ENCODE measurements at places on chromosomes 6 and 20.

DNA sequence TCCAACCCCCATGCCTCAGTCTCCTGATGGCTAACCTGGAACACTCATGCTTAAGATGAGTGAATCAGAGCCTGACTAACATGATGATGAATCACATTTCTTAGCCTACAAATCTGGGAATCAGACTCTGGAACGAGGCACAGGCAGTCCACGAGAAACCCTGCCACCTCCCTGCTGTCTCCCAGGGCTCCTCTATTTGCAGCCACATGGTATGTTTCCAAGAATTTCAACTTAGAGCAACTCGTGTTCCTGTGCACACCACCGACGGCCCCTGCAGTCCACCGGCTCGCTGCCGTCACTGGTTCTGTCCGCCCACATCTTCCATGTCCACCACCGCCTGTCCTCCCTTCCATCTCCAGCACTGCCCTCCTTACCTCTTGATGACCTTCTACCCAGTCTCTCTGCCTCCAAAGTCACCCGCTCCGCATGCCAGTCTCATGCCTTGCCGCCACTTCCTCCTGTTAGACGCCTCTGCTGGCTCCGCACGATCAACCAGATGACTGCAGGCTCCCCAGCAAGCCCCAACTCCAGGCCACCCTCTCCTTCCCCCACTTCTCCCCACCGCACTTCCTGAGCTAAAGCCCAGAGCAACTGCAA, 87.6 kb downstream of the AGPAT4 start:
- no peak for DNase-seq

DNA sequence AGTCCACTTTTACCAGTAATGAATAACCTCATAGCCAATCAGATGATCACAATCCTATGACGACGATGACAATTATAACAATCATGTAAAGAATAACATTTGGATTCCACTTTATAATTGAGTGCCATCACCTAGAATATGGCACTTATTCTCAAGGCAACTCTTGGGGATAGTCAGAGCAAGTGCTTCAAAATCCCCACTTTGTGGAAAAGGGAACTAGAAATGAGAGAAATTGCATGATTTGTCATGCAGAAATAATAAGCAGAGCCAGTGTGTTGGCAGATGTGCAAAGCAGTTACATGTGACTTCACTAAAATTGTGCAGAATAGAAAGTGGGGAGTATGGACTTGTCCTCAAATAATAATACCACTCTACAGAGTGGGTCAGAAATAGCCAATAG, 41.3 kb downstream of the FRK start:
- DNase-seq: no peak

- no peak for DNase-seq
Measured at GRCh38 chr6:40541556-40542174, 45.5 kb downstream of the LRFN2 start.

- DNase-seq: no peak
Measured at GRCh38 chr20:2114990-2115681, 13.5 kb downstream of the STK35 start.

GRCh38 chr20:43389211-43389610, 68.5 kb upstream of the SRSF6 start:
- no peak for DNase-seq

DNA sequence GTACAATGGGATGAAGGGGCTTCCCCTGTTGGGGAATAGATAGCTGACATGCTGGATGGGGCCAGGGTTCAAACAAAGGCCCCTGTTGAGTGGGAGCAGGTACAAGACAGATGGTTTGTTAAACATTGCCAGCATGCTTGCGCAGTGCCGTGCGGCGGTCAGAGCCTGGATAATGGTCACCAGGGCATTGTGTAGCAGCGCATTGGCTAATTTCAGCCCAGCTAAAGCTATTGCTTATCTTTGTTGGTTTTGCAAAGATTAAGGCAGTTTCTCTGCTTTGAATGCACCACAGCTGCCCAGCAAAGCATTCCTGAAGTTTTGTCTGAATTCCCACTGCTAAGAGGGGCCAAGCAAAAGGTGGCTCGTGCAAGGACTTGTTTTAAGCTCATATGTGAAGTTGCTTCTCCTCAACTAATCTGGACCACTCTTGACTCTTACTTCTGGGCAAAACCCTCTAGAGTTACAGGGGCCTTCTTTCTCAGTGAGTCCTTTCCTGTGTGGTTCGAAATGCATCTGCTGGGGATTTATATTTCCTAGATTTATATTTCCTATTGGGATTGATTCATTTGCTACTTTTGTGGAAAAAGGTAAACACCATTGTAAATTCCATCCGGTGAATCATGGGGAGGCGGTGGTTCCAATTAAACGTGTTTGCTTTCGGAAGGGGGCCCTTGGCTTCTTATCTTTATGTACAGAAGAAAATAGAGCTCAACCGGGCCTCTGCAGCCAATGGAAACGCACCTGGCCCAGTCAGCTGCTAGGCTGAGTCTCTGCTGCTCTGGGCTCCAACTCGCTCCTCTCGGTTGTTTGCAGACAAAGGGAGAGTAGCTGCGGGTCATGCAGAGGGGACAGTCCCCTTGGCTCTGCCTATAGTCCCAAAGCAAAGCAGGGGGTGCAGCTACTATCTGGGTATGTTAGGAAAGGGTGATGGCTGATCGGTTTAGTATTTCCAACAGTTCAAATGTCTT, 72.1 kb downstream of the FOXA2 start:
- no peak for DNase-seq

DNA sequence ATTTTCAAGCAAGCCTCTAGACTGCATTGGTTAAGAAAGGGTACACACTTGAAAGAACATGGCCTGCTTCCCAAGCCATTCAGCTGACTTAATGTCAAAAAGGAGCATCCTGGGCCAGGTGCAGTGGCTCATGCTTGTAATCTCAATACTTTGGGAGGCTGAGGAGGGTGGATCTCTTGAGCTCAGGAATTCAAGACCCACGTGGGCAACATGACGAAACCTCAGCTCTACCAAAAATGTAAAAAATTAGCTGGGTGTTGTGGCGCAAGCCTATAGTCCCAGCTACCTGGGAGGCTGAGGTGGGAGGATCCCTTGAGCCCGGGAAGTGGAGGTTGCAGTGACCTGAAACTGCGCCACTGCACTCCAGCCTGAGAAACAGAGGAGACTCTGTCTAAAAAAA, 26.9 kb upstream of the NT5E start:
- no peak for DNase-seq

- DNase-seq: no peak
Measured at GRCh38 chr6:100467129-100468015, 2.7 kb upstream of the SIM1 start.

- no peak for DNase-seq
Measured at GRCh38 chr6:111445861-111446267, 37.2 kb downstream of the REV3L start.

GRCh38 chr6:111725446-111726112, 119.9 kb upstream of the TRAF3IP2 start:
- DNase-seq: no peak

DNA sequence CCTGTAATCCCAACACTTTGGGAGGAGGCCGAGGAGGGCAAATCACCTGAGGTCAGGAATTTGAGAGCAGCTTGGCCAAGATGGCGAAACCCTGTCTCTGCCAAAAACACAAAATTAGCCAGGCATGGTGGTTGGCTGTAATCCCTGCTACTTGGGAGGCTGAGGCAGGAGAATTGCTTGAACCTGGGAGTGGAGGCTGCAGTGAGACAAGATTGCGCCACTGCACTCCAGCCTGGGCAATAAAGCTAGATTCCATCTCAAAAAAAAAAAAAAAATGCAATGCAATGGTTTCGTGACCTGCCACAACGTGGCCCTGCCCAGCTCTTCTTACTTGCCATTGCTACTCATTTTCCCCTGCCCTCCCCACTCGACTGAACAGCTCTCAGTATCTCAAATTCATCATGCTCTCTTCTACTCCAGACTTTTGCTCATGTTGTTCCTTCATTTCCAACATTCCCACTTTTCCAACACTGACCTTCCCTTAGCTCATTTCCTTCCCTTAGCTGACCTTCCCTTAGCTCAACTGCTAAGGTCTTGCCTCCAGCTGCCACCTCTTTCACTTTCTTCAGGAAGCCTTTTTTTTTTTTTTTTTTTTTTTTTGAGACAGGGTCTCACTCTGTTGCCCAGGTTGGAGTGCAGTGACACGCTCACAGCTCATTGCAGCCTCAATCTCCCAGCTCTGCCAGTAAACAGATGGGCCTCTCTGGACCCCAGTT, 2.1 kb upstream of the MTHFD1L start:
- DNase-seq: no peak

GRCh38 chr6:53718597-53719460, 53.3 kb upstream of the KLHL31 start:
- DNase-seq: no peak

- DNase-seq: no peak
Measured at GRCh38 chr6:157155804-157156203, 167.5 kb downstream of the TMEM242 start.

- no peak for DNase-seq
Measured at GRCh38 chr6:7252390-7252789, 60.6 kb downstream of the SSR1 start.

- no peak for DNase-seq
Measured at GRCh38 chr6:145143379-145143778, 591.9 kb downstream of the EPM2A start.

DNA sequence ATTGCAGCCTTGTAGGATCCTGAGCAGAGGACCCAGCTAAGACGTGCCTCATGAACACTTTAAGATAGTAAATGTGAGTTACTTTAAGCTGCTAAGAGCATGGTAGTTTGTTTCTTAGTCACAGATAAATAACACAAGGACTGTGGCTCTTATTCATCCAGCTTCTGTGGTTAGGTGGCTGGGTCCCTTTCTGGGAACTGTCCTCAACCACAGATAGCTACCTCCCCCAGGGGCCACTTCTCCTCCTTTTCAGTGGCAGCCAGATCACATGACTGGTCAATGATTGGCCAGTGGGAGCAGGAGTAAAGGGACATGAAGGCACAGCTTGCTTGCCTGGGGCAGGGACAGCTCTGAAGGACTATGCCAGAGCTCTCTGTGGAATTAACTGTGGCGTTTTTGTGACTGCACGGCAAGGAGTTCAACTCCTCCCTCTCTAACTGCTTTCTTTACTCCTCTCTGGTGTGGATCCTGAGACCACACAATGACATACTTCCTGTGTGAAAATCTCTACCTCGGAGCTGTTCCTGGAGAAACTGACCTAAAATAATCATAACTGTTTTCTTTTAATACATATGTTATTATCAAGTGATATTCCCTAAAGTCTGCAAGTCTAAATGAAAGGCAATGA, 76.5 kb downstream of the NRN1 start:
- DNase-seq: no peak

- no peak for DNase-seq
Measured at GRCh38 chr6:156199182-156199581, 578.0 kb upstream of the ARID1B start.

DNA sequence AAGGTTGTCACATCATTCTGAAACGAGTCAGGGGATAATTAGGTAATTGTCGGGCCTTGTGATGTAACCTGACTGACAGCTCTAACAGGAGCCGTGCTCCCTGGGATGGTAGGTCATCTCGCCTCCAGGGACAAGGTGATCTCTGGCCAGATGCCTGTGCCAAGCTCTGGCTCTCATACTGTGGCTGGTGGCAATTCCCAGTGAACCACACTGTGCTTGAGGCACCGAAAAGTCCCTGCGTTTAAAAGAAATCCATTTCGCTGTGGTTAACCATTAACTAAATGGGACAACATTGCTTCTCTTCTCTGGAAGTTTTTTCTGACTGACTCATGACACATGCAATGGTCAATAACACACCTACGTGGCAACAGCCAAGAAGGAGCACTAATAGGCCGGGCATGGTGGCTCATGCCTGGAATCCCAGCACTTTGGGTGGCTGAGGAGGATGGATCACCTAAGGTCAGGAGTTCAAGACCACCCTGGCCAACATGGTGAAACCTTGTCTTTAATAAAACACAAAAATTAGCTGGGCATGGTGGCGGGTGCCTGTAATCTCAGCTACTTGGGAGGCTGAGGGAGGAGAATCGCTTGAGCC, 669.2 kb downstream of the PRKN start:
- DNase-seq: no peak

GRCh38 chr6:33817489-33817888, 13.7 kb upstream of the MLN start:
- DNase-seq: no peak

DNA sequence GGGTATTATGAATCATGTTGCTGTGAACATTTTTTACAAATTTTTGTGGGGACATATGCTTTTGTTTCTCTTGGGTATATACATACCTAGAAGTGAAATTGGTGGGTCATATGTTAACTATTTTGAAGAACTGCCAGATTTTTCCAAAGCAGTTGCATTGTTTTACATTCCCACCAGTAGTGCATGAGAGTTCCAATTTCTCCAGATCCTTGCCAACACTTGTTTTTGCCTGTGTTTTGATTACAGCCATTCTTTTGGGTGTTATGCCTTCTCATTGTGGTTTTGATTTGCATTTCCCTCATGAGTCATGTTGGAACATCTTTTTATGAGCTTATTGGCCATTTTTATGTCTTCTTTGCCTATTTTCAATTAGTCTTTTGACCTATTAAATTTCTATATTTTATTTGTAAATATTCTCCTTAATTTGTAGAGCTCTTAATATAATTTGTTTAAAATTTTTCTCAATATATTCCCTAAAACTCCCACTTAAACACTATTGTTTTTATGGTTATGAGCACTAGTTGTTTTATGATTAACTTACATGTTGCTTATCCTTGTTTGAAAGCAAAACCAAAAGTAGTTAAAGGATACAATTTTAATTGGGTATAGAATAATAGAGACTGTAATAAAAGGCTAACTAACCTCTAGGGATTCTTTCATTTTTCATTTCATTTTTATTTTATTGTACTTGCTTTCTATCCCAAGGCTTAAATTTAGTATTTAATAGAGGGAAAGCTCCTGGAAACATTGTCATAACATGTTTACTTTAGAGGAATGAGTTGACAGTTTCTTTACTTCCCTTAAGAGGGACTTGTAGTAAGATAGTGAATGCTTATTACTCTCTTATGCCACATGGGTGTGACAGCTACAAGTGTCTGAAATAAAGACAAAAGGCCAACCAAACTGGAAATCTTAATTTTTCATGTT, 5.5 kb downstream of the UBR2 start:
- DNase-seq: no peak

GRCh38 chr20:8116067-8116811, 15.8 kb upstream of the PLCB1 start:
- no peak for DNase-seq

DNA sequence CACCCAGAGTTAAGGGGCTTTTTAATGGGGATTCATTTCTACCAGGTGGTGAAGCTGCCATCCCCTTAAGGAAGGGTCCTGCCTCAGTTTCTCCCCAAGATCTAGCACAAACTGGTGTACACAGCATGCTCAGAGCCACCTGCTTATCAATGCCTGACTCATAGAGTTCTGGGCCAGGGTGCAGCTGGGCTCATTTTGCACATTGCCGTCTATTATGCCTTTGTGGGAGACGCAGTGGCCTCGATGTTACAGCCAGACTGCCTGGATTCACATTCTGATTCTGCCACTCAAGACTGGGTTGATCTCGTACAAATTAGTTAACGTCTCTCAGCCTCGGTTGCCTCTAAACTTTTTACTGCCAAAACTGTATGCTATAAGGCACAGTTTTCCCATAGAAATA, 365.7 kb downstream of the ZFAND3 start:
- no peak for DNase-seq

Data from NCI-H524 treated with DMSO at 0.1 percent for 48 hours (cell line).